ENCODE measurements at places on chromosomes 2 and 18. TPM values are rescaled to one million over a fixed set of nuclear protein-coding genes. Genes with fewer than 3 reads are reported as not detected.

GRCh38 chr2:237558961-237559641 is 7.3 kb upstream of the PRLH start:
- peaks cover 23% of the 10 kb centered on the region for H3K36me3 ChIP-seq
- H3K4me1 ChIP-seq = peaks cover 12% of the 10 kb centered on the region
- no peak overlapping the region for H3K27ac ChIP-seq
- DNase-seq = peak; percentile 74
- no peak overlapping the region for H3K4me3 ChIP-seq

PDCL3 gene
- 16.0 TPM for total RNA-seq

IL1F10 gene
- total RNA-seq = not detected

SIX3 gene
- not detected for total RNA-seq

ANO7 gene
- 1.3 TPM for total RNA-seq

GYPC gene
- 92.6 TPM for total RNA-seq

EDAR gene
- total RNA-seq = 0.12 TPM
